A375 (cell line): ENCODE measurements at places on chromosomes 3 and 15. TPM values are rescaled to one million over a fixed set of nuclear protein-coding genes. Genes with fewer than 3 reads are reported as not detected.

Gene RBPMS2
- 0.16 and 0.34 TPM in 2 replicates for total RNA-seq

Gene NOX5
- total RNA-seq = 0.11 and 0.13 TPM in 2 replicates

Gene FGF12
- total RNA-seq = 2.1 and 3.1 TPM in 2 replicates

Gene LRRC57
- total RNA-seq = 10.8 and 12.5 TPM in 2 replicates

Gene CLDN1
- total RNA-seq = 2.0 and 2.2 TPM in 2 replicates

Gene TEX55
- not detected in 2 replicates for total RNA-seq

Gene HIGD2B
- 0.11 TPM in 1 of 2 replicates, not detected in the other for total RNA-seq

Gene ENTPD3
- total RNA-seq = not detected in 2 replicates

Gene PDZRN3
- total RNA-seq = 2.8 and 3.0 TPM in 2 replicates

Gene DUOXA1
- not detected in 2 replicates for total RNA-seq

Gene QTRT2
- 20.2 and 33.9 TPM in 2 replicates for total RNA-seq

Gene PLA2G4F
- not detected in 2 replicates for total RNA-seq

Gene SLC51A
- total RNA-seq = not detected in 2 replicates

Gene DISP2
- total RNA-seq = 0.15 and 1.0 TPM in 2 replicates

Gene SLC24A5
- not detected in 2 replicates for total RNA-seq

Gene SMCO1
- total RNA-seq = not detected in 2 replicates

Gene RABL3
- total RNA-seq = 8.6 and 15.4 TPM in 2 replicates

Gene SHF
- total RNA-seq = 7.3 and 8.8 TPM in 2 replicates

Gene SLC28A2
- not detected in 2 replicates for total RNA-seq

Gene CAPN7
- 31.2 and 42.1 TPM in 2 replicates for total RNA-seq

Gene TRPM1
- total RNA-seq = not detected in 2 replicates

Gene PP2D1
- not detected in 2 replicates for total RNA-seq

Gene IL5RA
- not detected in 2 replicates for total RNA-seq

Gene SNX22
- total RNA-seq = 0.88 and 1.9 TPM in 2 replicates

Gene CACNA2D2
- not detected in 2 replicates for total RNA-seq

Gene SEMA3B
- total RNA-seq = 237 and 258 TPM in 2 replicates

Gene DZIP1L
- 18.1 and 19.6 TPM in 2 replicates for total RNA-seq

Gene IFT57
- 58.3 and 60.5 TPM in 2 replicates for total RNA-seq
